ENCODE measurements at places on chromosomes 3 and 15.

DNA sequence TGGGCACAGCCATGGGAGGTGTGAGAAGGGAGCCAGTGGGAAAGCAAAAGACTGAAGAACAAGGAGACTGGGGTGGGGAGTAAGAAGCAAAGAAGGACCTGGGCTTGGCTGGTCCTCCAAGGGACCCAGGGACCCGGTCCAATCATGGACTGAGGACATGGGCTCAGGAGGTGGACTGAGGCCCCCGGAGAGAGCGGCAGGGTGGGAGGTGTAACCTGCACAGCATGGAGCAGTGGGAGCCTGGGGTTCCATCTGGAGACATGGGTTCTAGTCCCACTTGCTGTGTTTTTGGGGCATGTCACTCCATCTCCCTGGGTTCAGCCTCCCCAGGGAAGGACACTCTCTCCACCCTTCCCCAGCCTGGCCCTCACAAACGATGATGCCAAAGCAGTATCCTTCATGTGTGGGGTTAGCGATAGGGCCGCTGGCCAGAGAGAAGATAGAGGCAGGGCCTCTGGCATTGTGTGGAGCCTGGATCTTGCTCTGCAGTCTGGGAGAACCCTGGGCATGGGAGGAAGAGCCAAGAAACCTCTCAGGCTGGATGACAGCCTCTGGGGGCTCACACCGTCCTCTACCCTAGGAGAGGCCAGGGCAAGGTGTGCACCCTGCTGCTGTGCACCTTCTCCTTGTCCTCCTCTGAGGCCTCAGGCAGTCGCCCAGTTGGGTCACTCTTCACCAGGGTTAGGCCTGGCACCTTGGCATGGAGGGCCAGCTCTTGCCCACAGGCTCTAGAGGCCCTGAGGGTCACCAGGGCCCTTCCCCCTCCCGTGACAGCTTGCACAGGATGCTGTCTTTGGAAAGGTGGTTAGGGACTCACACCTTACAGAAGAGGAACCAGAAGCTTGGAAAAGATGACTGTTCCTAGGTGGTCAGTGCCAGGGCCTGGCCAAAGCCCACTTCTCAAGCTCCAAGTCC lies 26.0 kb downstream of the FBXW12 start:
- DNase-seq = no peak

- no peak for DNase-seq
These were observed 298.0 kb upstream of the CTNNB1 start for GRCh38 chr3:40901298-40901697.

- no peak for DNase-seq
These were observed 250.7 kb downstream of the OPA1 start for GRCh38 chr3:193843474-193844301.

DNA sequence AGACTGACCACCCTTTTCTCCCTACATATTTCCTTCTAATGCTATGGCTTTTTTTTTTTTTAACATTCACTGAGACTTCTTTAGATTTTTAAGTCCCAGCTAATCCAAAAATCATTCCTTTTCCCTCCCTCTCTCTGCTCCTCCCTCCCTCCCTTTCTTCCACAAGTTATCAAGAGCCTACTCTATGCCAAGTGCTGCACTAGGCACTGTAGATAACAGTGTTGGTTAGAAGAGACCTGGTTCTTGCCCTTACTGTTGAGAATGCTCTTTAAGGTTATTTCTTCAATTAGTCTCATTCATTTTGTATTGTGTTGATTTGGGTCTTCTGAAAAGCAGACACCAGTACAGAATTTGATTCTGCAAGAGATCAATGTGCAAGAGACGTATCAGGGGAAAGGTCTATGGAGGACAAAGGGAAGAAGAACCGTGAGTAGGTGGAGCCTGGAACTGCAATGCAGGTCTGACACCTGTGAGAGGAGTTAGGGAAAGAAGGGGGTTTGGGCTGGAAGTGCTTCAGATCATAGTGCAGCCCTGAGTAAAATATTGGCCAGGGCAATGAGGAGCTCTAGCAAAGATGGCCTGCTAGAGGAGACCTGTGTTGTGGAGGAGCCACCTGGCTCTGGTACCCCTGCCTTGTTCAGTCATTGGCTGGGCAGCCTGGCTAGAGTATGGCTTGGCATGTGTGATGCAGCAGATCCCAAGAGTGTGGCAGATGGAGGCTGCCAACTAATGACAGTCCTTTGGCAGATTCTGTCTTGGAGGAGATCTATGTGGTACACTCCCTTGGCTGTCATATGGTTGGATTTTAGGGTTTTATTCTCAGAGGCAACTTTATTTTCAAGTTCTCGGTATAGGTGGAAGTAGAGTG lies 9.7 kb upstream of the PCOLCE2 start:
- no peak for DNase-seq

- no peak for DNase-seq
These were observed 6.2 kb upstream of the ZNF148 start for GRCh38 chr3:125381314-125381713.

DNA sequence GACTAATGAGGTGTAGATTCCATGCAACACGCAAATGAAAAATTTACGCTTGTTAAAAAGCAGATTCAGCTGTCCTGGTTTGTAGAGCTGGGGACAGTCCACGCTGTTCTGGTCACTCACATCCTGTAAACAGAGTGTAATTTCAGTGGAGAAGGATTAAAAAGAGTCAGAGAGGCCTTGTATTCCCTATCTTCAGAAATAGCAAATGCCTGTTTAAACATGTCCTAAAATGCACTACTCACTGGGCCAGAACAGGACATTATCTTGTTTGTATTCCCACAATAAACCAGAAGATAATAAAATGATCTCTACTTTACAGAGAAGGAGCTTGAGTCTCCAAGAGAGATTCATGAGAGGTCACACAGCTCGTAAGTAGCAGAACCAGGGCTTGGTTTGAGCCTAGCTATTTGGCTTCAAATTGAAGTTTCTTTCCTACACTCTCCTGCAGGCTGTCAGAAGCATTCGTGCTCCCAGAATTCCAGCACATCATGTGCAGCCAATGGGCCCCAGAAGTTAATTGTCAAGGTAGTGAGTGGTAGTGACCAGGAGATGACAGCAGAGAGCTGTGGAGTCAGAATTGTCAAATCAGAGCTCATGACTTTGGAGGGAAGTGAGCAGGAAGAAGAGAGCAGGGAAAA lies 242.5 kb downstream of the ATP8B4 start:
- DNase-seq = no peak

- no peak for DNase-seq
These were observed 2.3 kb downstream of the RNF13 start for GRCh38 chr3:149815321-149815720.

DNA sequence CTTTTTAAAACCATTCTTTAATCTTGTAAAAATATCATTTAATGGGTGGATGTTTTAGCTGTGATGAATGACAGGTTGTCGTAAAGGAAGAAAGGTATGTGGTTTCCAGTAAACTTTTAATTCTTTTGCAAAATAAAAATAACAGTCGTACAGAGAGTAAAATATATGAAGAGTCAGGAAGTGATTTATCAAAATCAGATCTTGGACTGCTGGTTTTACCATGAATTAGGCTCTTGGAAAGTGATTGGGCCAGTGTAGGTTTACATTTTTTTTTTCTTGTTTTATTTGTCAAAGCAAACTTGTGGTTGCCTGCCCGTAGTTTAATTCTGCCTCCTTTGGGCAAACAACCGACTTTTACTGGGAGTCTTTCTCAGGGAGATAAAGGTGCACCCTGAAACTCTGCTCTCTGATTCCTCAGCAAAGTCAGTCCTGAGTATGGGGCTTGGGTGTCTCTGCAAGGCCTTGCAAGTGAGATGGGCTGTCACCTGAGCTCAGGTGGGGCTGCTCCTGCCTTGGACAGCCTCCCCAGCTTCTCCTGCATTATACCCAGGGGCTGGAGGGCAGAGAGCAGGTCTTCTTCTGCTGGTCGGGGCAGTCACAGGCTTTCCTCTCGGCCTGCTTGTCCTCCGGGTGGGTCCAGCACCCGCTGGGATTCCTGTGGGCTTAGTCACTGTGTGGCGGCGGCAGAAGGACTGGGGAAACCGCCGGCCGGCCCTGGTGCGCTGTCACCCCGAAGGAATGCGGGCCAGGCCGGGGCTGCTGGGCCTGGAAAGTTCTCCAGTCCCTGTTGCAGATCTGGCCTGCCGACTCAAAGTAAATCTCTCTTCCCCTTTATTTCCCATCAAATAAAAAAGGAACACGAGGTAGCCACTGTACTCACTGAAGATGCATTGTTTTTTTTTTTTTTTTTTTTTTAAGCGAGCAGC lies 79.0 kb downstream of the IGF1R start:
- DNase-seq = no peak

DNA sequence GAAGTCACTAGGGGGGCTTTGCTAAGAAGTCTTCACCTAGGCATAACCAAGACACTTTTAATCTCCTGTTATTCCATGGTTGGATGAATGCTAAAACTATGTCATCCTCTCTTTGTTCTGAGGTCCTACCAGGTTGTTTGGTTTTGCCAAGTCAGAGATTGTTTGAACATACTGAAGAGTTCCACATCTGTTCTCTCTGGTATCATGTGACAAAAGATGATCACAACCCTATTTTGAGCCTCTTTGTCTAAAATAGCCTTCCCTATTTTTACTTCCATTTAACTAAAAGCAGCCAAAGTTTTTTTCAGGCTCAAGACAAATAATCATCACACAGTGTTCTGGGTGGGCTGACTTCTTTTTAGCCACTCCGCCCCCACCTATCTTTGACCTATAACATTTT lies 218.4 kb upstream of the LMCD1 start:
- no peak for DNase-seq

GRCh38 chr3:184656829-184657681 lies 54.8 kb downstream of the MAGEF1 start:
- DNase-seq = no peak

GRCh38 chr3:46947981-46948791 lies 28.4 kb downstream of the CCDC12 start:
- DNase-seq = peak; percentile 80

DNA sequence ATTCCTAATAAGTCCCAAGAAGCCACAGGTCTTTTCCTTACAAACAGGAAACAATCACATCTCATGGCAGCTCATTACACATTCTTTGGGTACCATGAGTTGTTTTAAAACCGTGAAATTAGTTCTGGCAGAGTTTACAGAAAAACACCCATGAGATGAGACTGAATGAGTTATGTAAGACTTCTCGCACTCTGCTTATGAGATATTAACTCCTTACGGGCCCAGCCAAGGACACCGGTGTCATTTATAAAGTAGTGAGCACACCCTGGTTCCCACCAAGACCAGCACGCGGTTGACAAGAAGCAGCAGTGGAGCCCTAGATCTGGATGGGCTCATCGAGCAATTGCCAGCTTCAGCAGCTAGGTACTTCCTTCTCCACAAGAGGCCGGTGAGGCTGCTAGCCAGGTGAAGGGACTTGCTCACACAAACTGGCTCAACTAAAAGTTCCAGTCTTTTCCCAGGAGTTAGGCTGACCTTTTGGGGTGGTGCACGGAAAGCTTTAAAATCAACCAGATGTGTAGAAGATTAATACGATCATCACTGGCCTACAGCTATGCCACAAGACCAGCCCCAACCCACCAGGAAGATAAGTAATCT lies 318.6 kb upstream of the ICE2 start:
- no peak for DNase-seq

GRCh38 chr3:149120051-149120972 lies 9.1 kb upstream of the HPS3 start:
- DNase-seq = no peak

Data from activated gamma-delta T cell treated with Interleukin-2 at 50 U/mL for 16 hours (primary cell).